ENCODE measurements at places on chromosomes 2 and 18. TPM values are rescaled to one million over a fixed set of nuclear protein-coding genes. Genes with fewer than 3 reads are reported as not detected.

Gene CHRNG
- total RNA-seq, result not detected

Gene NYAP2
- total RNA-seq, result not detected

Gene ACADL
- total RNA-seq, result not detected

Gene KCNG2
- not detected for total RNA-seq

Gene CDH20
- not detected for total RNA-seq

Gene ERMN
- total RNA-seq, result not detected

Gene FEZ2
- total RNA-seq, result 137 TPM

Gene CDH7
- total RNA-seq, result not detected

Gene SLC5A7
- not detected for total RNA-seq

Gene METAP1D
- 10.1 TPM for total RNA-seq

Gene NCKAP5
- 0.50 TPM for total RNA-seq

Gene OSBPL6
- 11.8 TPM for total RNA-seq

Gene MAPRE3
- total RNA-seq, result 2.3 TPM

Gene GKN1
- total RNA-seq, result not detected

Gene C2orf78
- total RNA-seq, result not detected

Gene DSC2
- 0.14 TPM for total RNA-seq

Gene ANKRD30BL
- total RNA-seq, result not detected

Gene SH2D6
- total RNA-seq, result not detected

Gene WDPCP
- 12.8 TPM for total RNA-seq

Gene DNAJC27
- 3.1 TPM for total RNA-seq
